A375 (cell line): ENCODE measurements at places on chromosomes 7 and 10. TPM values are rescaled to one million over a fixed set of nuclear protein-coding genes. Genes with fewer than 3 reads are reported as not detected.

SEPTIN7 gene
- total RNA-seq: 145 and 202 TPM in 2 replicates

PPP3CB gene
- total RNA-seq: 6.2 and 7.3 TPM in 2 replicates

CASD1 gene
- total RNA-seq: 6.6 and 13.5 TPM in 2 replicates

TFEC gene
- 0.34 and 0.40 TPM in 2 replicates for total RNA-seq

HYAL4 gene
- total RNA-seq: 0.05 and 0.23 TPM in 2 replicates

CCL24 gene
- not detected in 2 replicates for total RNA-seq

ZNF467 gene
- 0.34 and 0.45 TPM in 2 replicates for total RNA-seq

HSPA12A gene
- 2.0 TPM in 2 replicates for total RNA-seq

FAM25C gene
- total RNA-seq: 2.2 TPM in 1 of 2 replicates, not detected in the other

HOXA11 gene
- 1.2 TPM in 2 replicates for total RNA-seq

NOM1 gene
- total RNA-seq: 38.1 and 41.2 TPM in 2 replicates

YKT6 gene
- 112 TPM in 2 replicates for total RNA-seq

ZNF365 gene
- 3.3 and 4.1 TPM in 2 replicates for total RNA-seq

WDR86 gene
- total RNA-seq: not detected in 2 replicates

DDC gene
- 0.19 TPM in 1 of 2 replicates, not detected in the other for total RNA-seq

ITGA8 gene
- total RNA-seq: 0.03 TPM in 1 of 2 replicates, not detected in the other

OR2A5 gene
- not detected in 2 replicates for total RNA-seq

TMEM225B gene
- total RNA-seq: 0.48 TPM in 1 of 2 replicates, not detected in the other

GDF10 gene
- not detected in 2 replicates for total RNA-seq

PARD3 gene
- total RNA-seq: 43.1 and 48.8 TPM in 2 replicates

AASS gene
- 25.0 and 29.3 TPM in 2 replicates for total RNA-seq

CISD1 gene
- 13.2 and 28.7 TPM in 2 replicates for total RNA-seq

PODXL gene
- total RNA-seq: 12.0 and 12.7 TPM in 2 replicates

LIPF gene
- total RNA-seq: not detected in 2 replicates

PSD gene
- total RNA-seq: 0.11 and 1.0 TPM in 2 replicates

LRRC17 gene
- 3.8 and 5.0 TPM in 2 replicates for total RNA-seq

CAV2 gene
- total RNA-seq: 12.8 and 17.1 TPM in 2 replicates

MSANTD7 gene
- 14.3 and 14.4 TPM in 2 replicates for total RNA-seq

CCDC3 gene
- 0.50 and 1.0 TPM in 2 replicates for total RNA-seq

EPO gene
- total RNA-seq: not detected in 2 replicates

SLC26A5 gene
- not detected in 2 replicates for total RNA-seq

RAMP3 gene
- not detected in 2 replicates for total RNA-seq

CNTNAP2 gene
- 0.57 and 0.69 TPM in 2 replicates for total RNA-seq
